ENCODE measurements at places on chromosomes 3 and 15.

- DNase-seq = peak; percentile 63
Measured at GRCh38 chr3:16200411-16200810, 25.9 kb downstream of the GALNT15 start.

GRCh38 chr3:164004205-164004604 lies 1074.1 kb downstream of the SI start:
- DNase-seq = no peak

DNA sequence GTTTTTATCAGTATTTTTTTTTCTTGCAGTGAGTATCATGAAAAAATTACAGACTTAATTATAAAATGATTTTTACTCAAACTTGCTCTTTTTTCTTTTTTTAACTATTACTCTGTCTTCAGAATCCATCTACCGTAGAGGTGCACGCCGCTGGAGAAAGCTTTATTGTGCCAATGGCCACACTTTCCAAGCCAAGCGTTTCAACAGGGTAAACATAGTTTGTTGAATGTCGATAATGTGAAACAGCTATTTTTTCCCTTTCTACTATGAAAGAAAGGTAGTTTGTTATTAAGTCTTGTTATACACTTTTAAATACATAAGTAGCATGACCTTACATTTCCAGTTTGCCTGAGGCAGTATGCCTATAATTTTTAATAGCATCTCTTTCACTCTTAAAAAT lies 45.6 kb downstream of the PRKCI start:
- no peak for DNase-seq

GRCh38 chr3:82080261-82080660 lies 318.8 kb upstream of the GBE1 start:
- DNase-seq = no peak

DNA sequence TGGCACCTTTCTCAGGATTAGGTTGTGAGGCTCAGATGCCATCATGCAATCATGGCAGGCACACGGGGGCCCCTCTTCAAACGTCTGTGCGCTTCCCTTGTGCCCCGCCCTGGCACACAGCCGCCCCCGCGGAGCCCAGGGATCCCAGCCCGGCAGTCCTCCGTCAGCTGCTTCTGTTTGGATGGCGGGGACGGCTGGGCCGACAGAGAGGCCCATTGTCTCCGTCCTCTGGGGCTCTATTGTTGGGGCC lies 849 bp upstream of the HDAC11 start:
- DNase-seq = no peak

DNA sequence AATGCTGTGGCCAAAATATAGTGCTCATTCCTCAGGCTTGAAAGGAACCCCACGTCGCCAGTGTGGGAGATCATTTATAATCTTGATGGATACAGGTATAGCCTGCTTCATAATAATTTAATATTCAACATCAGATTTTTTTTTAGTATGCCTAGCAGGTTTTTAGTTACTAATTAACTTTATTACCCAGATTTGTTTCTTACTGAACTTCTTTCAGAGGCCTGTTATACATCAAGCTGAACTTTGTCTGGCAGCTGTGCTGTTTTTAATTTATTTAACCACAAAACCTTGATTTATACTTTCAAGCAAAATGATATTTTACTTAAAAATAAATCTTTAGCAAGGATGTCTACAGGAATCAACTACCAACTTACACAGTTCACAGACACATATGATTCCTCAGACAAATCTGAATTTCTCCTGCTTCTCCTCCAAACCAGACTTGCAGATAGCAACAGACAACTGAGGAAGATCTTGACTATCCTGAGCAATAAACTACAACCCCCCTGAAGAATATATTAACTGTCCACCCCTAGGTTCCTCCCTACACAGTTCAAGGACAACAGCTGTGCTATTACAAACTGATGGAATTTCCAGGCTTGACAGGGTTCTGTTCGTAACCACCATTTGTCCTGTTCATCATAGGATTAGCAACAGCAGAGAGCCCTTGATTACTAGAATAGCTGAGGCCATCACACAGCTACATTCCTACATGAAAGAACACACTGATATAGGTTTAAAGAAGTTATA lies 610 bp downstream of the MAP4 start:
- DNase-seq = peak; percentile 37

DNA sequence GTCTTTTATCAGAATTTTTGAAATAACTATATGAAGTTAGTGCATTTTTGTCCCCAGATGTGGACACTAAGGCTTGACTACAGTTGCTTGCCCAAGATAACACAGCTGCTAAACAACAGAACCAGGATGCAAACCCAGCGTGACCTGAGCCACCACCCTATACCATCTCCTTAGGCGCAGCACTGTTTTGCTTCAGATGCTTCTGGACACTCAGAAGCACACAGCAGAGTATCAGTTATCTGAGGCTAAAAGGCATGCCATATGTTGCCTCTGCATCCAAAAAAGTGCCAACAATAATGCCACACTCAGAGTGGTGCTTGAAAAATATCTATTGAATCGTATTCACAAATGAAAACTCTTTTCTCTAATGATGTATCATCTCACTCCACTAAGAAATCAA lies 24.5 kb downstream of the KCNMB2 start:
- no peak for DNase-seq

DNA sequence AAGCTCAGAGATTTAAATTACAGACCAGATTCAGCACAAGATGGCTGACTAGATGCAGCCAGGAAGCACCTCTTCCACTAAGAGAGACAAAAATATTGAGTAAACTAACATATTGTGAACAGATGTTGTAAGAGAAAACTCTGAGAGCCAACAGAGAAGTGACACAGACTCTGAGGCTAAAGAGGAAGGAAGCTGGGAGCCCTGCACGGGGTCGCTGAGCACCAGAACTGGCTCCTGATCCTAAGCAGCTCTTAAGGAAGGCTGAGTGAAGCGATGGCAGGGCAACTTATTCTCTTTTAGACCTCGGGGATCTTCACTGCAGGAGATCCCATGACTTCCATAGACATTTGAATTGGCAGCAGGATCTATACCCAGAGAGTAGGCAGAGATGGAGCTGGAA lies 578.0 kb upstream of the GRM7 start:
- DNase-seq = no peak

DNA sequence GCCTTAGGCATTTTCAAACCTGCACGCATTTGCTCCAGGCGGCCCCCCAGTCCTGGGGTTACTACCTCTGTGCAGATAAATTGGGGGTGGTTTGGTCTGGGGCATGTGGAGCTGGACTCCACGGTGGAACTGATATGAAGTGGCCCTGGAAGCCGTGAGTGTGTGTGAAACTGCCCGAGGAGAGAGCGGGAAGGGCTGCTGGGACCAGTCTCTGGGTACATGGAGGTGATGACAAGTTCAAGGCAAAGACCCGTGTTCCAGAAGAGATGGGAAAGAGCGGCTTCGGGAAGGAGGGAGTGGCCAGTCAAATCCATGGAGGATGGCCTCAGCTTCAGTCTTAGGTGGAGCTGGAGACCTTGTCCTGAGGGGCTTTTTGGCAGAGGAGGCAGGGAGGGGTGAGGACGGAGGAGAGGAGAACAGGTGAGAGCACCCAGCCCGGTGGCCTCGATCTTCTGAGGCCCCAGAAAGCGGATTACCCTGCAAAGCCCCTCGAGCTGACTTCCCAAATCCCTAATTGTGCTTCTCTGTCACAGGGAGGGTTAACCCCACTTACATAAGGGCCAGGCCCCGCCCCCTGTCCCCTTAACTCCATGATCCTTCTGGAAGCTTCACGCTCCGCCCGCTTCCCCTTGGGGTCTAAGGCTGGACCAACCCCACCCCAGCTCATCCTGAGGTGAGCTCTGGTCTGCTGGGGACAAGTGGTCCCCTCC lies 1.9 kb upstream of the NR2E3 start:
- DNase-seq = no peak

DNA sequence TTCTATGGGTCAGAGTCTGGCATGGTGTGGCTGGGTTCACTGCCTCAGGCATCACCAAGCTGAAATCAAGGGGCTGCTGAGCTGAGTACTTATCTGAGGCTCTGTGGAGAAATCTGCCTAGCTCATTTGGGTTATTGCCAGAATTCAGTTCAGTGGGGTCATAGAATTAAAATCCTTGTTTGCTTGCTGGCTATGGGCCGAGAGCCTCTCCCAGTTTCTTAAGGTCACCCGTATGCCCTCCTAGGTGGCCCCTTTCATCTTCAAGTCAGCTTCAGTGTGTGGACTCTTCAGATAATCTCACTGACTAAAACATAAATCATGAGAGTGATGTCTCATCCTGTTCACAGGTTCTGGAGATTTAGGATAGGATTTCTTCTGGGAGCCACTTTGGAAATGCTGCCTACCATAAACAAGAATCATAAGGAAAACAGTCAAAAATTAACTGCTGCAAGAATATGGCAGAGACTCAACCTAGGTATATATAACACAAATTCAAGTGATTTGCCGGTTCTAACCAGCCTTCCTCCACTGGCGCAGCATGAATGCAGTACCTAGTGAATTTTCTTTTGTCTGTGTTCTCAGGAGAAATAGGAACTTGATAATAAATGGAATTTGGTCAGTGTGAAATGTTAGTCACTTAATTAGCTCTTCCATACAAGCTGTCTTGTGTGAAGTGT lies 5.3 kb downstream of the CP start:
- peak; percentile 45 for DNase-seq

- no peak for DNase-seq
Measured at GRCh38 chr15:70781236-70781635, 17.9 kb upstream of the UACA start.

- DNase-seq = no peak
Measured at GRCh38 chr3:50171540-50172301, 16.6 kb downstream of the SEMA3F start.

DNA sequence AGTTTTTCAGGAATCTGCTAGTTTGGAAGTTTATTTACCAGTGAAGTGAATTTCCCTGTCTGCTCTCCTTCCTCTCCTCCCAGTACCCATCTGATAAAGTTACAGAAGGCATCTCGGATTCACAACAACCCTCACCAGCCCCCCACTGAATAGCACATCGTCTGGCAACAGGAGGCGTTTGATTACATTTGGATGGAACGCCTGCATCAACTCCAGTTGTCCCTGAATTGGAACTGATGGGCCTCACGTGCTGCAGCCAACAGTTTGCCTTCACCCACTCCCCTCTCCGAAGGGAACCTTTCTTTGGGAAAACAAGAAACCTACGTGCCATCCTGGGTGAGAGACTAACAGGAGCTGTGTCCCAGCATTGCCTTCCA lies 59.5 kb upstream of the BCL6 start:
- DNase-seq = no peak

GRCh38 chr15:78243491-78243941 lies 9.2 kb upstream of the ACSBG1 start:
- DNase-seq = peak; percentile 74

Measured in astrocyte of the hippocampus (primary cell).